ENCODE measurements at places on chromosomes 6 and 20. TPM values are rescaled to one million over a fixed set of nuclear protein-coding genes. Genes with fewer than 3 reads are reported as not detected.

DNA sequence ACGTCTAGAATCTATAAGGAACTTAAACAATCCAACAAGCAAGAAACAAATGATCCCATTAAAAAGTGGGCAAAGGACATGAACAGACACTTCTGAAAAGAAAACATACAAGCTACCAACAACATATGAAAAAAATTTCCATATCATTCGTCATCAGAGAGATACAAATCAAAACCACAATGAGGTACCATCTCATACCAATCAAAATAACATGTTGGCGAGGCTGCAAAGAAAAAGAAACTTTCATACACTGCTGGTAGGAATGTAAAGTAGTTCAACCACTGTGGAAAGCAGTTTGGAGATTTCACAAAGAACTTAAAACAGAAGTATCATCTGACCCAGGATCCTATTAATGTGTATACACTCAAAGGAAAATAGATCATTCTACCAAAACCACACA, 243.9 kb upstream of the RUNX2 start:
- DNase-seq = no peak

DNA sequence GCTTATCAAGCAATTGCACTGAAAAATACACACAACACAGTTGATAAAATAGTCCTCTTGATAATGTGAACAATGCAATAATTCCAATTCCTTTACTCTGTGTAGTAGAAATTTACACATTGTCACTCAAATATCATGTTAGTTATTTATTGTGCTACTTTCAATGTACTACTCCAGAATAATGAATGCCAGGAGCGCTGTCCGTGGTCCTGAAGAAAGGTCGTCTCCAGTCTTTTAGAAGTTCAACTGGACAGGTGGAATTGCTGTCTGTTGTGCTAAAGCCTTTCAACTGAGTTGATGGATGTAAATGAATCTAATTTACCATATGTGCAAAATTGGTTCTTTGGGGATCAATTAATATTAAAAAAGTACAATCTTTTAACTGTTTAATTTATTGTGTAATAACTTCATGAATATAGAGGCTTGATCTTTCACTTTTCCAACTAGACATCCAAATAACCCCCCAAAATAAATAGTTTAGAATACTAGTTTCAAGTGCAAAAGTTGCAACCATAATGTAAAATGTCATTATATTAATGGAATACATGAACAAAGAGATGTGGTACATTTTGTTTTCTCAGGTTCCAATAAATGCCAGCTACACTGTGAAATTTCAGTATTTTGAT, 3.2 kb downstream of the GRIK2 start:
- DNase-seq = peak; percentile 39

- no peak for DNase-seq
Observed at GRCh38 chr20:53900380-53900999, 169.9 kb downstream of the BCAS1 start.

- no peak for DNase-seq
Observed at GRCh38 chr6:79650950-79651349, 19.8 kb downstream of the SH3BGRL2 start.

DNA sequence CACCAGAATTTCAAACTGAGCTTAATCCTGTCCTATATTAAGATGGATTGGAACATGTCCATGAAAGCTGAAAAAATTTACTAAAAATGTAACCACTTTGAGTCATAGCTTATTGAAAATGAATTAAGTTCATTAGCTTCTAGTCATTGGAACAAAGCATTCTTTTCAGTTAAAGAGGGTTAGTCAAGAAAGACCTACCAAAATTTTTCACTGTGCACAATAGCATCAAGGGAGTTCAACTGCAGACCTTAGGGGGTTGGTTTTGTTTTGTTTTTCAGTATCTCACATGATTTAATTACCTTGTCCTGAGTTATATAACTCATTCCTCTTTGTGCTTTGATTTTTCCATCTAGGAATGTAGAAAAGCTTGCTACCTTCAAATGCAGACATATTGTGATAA, 2.8 kb downstream of the SLC2A12 start:
- DNase-seq = no peak

GRCh38 chr20:57892471-57892870, 182.7 kb upstream of the PMEPA1 start:
- no peak for DNase-seq

DNA sequence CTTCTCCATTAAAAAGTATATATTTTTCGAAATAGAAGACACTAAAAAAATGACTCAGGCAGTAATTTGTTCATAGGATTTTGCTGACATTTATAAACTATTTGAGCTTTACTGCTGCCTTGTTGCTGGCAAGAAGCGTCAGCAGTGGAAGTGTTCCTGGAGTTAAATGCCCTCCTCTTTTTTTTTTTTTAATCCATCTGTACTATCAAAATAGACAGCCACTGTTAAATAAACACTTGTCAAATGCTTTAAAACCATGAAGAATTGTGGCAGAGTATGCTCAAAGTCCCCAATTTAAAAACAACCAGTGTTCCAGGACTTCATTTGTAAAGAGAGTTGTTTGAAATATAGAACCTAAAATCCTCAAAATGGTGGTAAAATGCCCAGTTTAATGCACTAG, 253.8 kb downstream of the NKAIN2 start:
- no peak for DNase-seq

DNA sequence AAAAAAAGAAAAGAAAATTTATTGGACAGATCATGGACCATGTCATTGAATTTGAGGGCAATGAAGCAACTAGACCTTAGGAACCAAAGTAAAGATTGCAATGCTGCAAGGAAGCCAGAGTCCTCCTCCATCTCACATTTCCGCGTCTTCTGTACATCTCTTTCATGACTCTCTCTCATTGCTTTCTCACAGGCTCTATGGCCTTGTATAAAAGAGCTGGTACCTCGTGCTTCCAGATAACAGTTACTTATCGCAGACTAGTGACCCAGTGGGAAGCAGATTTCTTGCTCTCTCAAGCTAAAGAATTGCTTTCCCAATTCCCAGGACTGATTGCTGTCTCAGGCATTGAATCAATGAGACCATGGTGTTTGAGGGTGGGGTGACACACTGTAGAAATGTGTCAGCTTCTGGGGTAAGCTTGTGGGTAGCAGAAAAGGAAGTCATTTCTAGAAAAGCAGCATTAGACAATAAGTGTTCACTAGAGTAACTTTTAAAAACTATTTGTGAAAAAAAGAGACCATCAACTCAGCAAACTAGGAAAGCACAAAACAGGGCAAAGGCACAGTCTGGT, 635.3 kb downstream of the UTRN start:
- no peak for DNase-seq

- DNase-seq = no peak
Observed at GRCh38 chr20:50813101-50813643, 18.3 kb downstream of the BCAS4 start.

- DNase-seq = no peak
Observed at GRCh38 chr6:25558155-25558817, 93.7 kb upstream of the SCGN start.

GRCh38 chr6:53031281-53031680, 33.9 kb upstream of the FBXO9 start:
- no peak for DNase-seq

GRCh38 chr20:46270977-46271744, 37.1 kb downstream of the CDH22 start:
- no peak for DNase-seq

DNA sequence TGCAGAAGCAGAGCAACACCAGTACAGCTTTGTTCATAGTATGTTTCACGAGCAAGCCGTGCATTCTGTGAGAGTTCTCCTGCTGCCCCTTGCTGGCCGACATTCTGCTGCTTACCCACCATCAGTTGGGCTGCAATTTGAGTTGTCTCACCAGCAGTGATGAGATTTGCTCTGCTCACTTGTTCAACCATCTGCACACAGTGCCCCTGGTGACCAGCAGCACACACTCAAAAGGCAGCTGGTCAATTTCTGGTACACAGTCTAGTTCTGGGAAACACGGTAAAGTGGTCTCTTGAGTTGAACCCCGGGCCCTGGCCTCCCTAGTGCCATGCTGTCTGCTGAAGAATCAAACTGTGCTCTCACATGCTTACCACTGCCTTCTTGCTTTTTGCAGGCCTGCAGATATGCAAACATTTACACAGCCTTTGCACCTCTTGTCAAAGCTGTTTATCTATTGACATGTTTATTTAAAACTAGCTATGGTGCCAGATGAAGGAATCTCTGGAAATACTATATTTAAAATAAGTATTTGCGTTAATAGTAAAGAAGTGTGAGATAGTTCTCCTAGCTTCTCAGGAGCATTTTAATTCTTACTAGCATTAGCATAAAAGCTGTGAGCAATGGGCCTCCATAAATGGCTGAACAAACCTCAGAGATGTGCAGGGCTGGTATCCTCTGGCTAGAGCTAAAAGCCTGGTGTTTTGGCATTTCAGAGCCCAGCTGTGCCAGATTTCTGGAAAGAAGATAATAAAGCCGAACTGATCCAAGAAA, 234.3 kb downstream of the ARHGAP18 start:
- DNase-seq = no peak

DNA sequence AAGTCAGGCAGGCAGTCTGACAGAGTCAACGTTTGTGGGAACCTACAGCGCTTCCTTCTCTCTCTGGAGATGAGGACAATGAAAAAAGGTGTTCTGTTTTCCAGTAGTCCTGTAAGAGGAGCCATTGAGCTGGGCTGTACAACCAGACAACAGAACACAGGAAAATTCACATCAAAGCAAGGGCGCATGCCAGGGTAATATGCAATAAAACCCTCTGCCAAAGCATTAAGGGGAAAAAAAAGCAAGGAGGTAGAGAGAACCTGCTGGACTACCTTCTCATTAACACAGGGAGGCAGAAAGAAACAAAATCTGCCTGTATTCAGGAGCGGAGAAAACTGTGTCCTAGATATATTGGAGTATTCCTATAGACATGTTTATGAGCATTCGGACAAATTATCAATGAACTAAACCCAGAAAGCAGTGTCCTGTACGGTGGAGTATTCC, 1.3 kb downstream of the RNF24 start:
- DNase-seq = no peak

Gene RFX6
- total RNA-seq = not detected

Gene MYB
- 7.0 TPM for total RNA-seq

Gene SNAP25
- 11.3 TPM for total RNA-seq

Gene ADIG
- total RNA-seq = not detected

Gene PCK1
- total RNA-seq = 133 TPM

Gene NT5E
- total RNA-seq = 50.8 TPM

Gene APMAP
- 44.1 TPM for total RNA-seq

Gene CST7
- total RNA-seq = 1.0 TPM

Gene DDX43
- 3.6 TPM for total RNA-seq

Gene COL21A1
- total RNA-seq = 2.9 TPM
